ENCODE measurements at places on chromosomes 13 and 19.

GRCh38 chr19:57317503-57317902, 2.8 kb upstream of the ZNF543 start:
- no peak for DNase-seq

GRCh38 chr19:56147307-56147706, 6.2 kb downstream of the ZNF444 start:
- DNase-seq = no peak

DNA sequence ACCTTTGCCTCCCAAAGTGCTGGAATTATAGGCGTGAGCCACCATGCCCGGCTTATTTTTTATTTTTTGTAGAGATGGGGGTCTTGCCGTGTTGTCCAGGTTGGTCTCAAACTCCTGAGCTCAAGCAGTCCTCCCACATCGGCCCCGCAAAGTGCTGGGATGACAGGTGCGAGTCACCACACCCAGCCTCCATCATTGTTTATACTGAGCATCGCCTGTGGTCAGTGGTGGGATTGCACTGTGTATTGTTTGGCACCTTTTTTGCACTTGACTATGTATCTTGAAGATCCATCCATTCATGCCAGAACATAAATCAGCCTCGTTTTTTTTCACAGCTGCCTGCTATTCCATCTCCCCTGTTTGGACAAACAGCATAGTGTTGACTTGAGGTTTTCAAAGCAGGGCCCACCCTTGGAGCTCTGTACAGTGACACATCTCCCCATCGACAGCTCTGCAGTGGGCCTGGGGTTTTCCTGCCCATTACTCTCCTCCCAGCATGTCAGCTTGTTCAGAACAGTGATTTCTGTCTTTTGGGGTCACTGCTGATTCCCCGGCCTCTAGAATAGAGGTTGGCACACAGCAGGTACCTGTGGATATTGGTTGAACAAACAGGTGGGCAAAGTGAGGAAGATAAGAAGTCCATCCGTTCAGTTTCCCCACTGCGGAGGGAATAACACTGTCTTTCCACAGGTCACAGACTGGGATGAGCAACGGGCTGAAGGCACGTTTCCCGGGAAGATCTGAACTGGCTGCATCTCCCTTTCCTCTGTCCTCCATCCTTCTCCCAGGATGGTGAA, 8.2 kb upstream of the UPK1A start:
- no peak for DNase-seq

- no peak for DNase-seq
Observed at GRCh38 chr13:22064854-22065620, 394.2 kb downstream of the FGF9 start.

DNA sequence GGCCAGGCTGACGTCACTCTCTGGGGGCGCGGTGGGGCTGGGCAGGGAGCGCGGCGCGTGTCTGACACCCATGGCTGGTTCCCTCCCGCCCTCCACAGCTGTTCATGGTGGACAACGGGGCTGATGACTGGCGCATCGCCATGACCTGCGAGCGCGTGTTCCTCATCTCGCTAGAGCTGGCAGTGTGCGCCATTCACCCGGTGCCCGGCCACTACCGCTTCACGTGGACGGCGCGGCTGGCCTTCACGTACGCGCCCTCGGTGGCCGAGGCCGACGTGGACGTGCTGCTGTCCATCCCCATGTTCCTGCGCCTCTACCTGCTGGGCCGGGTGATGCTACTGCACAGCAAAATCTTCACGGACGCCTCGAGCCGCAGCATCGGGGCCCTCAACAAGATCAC, 14.7 kb downstream of the KCNN1 start:
- no peak for DNase-seq

DNA sequence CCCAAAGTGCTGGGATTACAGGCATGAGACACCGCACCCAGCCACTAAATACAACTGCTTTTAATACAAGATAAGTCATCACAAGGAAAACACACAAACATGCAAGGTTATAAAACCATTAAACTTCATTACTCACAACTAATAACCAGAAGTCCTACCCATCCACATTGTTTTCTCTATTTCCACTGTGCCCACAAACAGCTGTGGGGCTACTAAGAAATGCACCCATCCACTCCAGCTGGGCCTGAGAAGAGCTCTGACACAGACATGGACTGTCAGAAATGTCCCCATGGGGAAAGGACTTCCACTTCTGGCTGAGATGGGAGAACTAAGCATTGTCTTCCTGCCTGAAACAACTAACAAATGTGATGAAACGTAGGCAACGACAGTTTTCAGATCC, 17.2 kb downstream of the SAFB2 start:
- no peak for DNase-seq

Data from hematopoietic multipotent progenitor cell treated with erythropoietin and hydrocortisone succinate and interleukin-3 and kit ligand, for 17 days (in vitro differentiated cells).